ENCODE measurements at places on chromosomes 5 and 9.

- no peak for DNase-seq
Measured at GRCh38 chr9:127805620-127806019, 2.9 kb downstream of the FPGS start.

- no peak for DNase-seq
Measured at GRCh38 chr5:1852324-1852947, 30.3 kb downstream of the IRX4 start.

GRCh38 chr9:86705490-86705889 lies 241.8 kb downstream of the GAS1 start:
- no peak for DNase-seq

DNA sequence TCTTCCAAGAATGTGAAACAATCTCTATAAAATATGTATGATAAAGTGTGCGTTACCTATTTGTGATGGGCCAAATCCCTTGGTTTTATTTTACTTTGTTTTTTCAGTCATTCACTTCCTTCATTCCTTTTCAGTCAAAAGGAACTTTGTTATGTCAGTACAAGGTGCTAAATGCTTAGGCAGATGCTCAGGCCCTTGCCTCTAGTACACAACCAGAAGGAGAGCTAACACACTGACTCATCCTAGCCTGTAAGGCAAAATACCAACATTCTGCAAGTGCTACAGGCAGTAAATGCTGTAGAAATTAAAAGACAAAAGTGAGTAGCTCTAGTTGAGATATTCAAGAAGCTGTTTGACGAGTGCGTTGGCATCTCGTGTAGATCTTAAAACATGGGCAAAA lies 49.4 kb downstream of the TRPM6 start:
- DNase-seq, result no peak

DNA sequence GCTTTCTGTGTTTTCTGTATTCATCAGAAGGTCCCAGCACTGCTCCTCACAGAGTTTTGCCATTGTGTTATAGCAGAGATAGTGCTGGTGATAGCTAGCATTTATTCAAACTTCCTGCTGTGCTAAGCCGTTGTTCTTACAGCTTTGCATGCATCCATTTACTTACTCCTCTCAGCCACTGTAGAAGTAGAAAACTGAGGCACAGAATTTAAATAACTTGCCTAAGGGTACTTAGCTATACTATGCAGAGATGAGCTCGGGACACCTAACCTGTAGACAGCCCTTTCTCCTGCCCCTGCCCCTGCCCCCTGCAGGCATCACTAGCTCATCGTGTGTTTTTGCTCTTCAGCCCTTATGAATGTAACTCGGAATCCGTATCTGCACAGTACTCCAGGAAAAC lies 227.6 kb downstream of the SAXO1 start:
- DNase-seq, result no peak

DNA sequence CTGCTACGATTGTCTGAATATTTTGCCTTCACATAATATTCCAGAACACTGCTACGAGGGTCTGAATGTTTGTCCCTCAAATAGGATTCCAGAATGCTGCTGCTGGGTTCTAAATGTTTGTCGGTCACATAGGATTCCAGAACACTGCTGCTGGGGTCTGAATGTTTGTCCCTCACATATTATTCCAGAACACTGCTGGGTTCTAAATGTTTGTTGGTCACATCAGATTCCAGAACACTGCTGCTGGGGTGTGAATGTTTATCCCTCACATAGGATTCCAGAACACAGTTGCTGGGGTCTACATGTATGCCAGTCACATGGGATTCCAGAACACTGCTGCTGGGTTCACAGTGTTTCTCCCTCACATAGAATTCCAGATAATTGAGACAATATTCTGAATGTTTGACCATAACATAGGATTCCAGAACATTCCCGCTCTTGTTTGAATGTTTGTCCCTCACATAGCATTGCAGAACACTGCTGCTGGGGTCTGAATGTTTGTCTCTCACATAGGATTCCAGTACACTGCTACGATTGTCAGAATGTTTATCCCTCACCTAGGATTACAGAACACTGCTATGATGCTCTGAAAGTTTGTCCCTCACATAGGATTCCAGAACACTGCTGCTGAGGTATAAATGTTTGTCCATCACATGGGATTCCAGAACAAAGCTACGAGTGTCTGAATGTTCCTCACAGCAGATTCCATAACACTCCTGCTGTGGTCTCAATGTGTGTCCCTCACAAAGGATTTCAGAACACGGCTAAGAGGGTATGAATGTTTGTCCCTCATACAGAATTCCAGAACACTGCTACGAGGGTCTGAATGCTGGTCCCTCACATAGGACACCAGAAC lies 201.8 kb downstream of the FOXD4L6 start:
- DNase-seq, result no peak

DNA sequence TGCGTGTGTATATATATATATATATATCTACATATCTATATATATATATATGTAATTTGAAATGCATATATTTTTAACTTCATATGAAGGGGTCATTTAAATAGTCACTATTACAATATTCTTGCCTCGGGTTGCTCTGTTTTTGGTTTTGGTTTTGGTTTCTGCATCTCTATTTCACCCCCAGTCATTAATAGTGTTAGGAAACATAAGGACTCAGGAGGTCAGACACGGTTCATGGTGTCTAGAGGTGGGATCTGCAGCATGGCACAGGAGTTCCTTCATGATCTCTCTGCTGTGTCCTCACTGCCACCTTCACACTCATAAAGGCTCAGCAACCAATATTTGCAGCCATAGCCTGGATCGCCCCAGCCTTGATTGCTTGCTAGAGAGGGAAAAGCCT lies 16.6 kb downstream of the C5orf58 start:
- no peak for DNase-seq

DNA sequence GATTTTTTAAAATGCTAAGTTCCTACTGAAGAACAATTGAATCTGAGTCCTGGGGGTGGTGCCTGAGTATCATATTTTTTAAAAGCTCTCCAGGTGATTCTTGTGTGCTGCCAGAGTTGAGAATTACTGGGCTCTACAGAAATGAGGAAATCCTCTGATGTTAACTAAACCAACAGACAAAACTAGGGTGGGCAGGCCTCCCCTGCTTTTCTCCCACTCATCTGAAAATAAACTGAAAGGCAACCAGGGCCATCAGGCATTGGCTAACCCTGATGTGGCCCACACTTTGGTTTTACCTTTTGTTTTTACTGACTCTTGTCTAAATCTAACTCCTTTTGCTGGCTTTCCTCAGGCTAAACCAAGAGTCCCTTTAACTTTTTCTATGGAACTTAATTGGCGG lies 13.3 kb upstream of the CTNNA1 start:
- DNase-seq, result no peak

DNA sequence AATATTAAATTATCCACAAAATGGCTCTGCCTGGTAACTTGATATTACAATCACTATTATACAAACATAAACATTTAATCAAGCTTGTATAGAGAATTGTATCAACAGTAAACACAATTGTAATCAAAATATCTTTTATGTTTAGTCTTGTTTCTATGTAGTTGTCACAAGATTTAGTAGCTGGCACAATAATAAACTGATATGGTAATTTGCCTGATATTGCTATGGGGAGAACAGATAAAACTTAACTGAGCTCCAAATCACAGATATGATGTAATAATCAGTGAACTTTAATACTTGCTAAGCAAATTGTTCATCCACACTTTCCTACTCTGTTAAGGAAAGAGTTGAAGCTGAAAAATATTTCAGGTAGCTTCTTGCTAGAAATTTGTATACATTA lies 189.8 kb downstream of the MPDZ start:
- DNase-seq, result no peak

DNA sequence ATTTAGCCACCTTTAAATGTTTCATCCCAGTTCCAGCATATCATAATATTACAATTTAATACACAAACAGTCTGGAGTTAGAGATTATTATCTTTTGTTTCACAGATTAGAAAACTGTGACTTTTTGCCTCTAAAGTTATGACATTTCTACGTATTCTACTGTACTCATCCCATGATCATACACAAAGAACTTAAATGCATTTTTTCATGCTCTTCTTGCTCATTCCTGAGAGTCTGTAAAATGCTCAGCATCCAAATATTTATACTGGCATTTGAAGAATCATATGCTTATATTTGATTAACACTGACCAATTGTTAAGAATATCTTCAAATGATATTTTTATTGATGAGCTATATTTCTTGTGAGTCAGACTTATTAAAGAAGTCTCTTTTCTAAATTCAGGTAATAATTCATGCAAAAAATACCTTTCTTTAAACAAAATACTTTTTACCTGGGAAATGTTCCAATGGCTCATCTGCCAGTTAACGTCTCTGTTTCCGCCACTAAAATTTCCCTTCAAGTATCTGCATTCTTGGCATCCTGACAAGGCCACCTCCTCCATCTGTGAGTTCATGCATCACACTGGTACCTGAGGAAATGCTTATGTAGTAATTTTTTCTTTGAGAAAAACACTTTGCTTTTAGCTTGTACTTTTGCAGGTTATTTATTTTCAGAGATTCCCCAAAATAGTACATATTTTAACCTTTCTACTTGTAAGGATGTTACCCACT lies 139.6 kb upstream of the RASA1 start:
- DNase-seq, result no peak
